Stimulated activated CD4-positive, alpha-beta T cell treated with anti-CD3 and anti-CD28 coated beads, Interleukin-2, amount 100 ng/mL, for 4 hours (primary cell): ENCODE measurements at places on chromosomes 11 and 22.

GRCh38 chr11:417652-418342 is 3.0 kb upstream of the SIGIRR start:
- DNase-seq = no peak

DNA sequence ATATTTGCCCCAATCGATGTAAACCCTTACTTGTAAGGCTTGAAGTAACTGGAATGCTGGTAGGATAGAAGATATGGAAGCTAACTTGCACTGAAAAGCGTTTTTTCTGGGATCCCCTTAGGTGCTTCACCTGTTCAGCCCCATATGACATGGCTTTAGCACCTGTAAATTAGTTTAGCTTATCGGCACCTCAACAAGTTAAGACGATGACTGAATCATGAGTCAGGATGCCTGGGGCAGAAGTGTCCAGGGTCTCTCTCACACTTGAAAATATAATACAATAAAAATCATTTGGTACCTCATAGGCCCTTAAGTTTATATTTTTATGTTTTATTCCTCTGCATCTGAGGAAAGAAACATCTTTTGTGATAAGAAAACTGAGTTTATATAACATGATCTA is 409.2 kb upstream of the LRRC4C start:
- DNase-seq = no peak

GRCh38 chr11:86134580-86135318 is 65.9 kb upstream of the PICALM start:
- no peak for DNase-seq

- no peak for DNase-seq
Measured at GRCh38 chr22:40602231-40602630, 34.3 kb downstream of the MRTFA start.

DNA sequence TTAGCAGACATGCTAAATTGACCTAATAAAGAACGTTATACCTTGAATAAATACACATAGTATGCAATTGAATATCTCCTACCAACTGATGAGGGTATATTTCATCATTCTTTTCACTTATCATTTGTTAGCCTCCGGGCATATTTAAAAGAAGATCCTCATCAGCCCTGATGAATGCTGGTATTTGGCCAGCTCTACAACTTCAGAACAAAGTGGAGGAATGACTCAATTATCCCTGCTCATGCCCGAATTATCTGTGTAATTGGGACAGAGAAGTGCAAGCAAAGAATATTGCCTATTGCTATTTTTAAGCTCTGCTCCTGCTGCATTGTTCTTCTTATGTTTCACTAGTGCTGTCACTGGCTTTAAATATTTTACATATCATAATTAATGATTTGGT is 622.1 kb downstream of the METTL15 start:
- no peak for DNase-seq

- DNase-seq = no peak
Measured at GRCh38 chr11:36073411-36074203, 129.7 kb downstream of the LDLRAD3 start.

DNA sequence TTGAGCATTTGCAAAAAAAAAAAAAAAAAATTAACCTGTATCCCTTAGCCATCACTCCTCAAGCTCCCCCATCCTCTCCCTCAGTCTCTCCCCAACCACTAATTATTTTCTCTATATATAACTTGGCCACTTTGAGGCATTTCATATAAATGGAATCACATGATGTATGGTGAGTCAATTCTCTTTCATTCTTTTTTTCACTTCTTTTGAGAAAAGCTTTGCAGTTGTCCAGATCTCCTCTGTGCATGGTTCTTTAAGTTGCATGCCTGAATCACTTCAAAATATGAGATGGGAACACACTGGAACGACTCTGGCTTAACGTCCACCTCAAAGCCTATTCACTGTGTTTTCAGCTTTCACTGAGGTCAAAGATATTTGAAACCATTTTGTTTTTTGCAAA is 40.7 kb downstream of the SHANK2 start:
- DNase-seq = no peak

DNA sequence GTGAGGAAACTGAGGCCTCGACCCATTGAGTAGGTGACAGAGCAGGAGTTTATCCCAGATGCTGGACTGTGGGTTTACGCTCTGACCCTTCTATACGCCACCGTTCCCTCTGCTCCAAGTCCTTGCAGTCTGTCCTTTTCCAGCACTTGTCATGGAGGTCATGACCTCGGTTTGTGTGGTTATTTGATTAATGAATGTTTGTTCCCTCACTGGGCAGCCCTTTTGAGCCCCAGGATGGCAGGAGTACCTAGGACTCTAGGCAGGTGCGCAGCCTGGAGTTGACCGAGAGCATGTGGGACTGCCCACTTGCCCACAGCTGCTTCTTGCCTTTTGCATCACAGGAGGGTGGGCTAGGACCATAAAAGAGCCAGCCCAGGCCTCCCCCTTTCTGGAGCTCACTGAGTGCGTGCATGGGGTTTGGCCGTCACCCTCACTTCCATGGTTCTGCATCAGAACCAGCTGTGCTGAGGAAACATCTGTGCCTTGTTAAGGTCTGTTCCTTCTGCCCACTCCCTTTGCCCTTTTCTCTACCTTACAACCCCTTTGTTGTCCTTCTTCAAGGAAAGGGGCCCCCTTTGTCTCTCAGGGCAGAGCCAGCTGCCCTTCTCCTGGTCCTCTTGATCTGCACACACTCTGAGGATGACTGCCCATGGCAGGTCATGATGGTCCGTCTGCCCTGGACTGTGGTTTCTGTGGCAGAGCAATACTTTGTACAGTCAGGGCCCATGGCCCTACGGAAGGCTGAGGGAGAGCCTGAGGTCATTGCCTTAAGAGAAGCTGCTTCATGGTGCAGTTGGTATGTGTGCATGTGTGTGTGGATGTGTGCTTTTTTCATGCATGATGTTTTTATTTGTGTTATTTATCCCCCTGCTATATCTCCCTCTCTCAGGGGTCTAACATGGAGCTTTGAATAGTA is 38.2 kb downstream of the BMAL1 start:
- no peak for DNase-seq

- DNase-seq = no peak
Measured at GRCh38 chr11:96614846-96615245, 225.0 kb downstream of the JRKL start.

- no peak for DNase-seq
Measured at GRCh38 chr11:69053546-69054396, 5.0 kb downstream of the TPCN2 start.

GRCh38 chr11:119520400-119520799 is 97.4 kb upstream of the THY1 start:
- no peak for DNase-seq

GRCh38 chr22:35039625-35040024 is 26.3 kb upstream of the ISX start:
- DNase-seq = no peak

- no peak for DNase-seq
Measured at GRCh38 chr22:27337676-27338075, 463.9 kb downstream of the MN1 start.

- DNase-seq = no peak
Measured at GRCh38 chr11:98979205-98979604, 41.5 kb upstream of the CNTN5 start.

DNA sequence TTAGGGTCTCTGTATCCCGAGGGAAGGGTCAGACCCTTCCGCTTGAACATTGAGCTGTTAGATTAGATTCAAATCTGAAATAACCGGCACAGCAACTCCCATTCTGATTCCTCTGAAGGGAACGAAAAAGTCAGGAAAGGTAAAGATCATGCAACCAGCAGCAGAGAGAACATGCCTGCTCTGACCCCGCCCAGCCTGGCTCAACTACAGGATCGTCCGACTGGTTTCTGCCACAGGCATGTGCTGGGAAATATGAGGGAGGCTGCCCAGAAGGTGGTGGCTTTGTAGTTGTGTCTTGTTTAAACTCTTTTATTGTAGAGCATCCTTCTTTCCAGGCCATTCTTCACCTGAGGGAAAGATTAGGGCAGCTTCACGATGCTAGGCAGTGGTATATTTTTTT is 5.0 kb upstream of the MTNR1B start:
- no peak for DNase-seq

GRCh38 chr11:65454696-65455456 is 32.3 kb downstream of the NEAT1 start:
- DNase-seq = peak; percentile 66

DNA sequence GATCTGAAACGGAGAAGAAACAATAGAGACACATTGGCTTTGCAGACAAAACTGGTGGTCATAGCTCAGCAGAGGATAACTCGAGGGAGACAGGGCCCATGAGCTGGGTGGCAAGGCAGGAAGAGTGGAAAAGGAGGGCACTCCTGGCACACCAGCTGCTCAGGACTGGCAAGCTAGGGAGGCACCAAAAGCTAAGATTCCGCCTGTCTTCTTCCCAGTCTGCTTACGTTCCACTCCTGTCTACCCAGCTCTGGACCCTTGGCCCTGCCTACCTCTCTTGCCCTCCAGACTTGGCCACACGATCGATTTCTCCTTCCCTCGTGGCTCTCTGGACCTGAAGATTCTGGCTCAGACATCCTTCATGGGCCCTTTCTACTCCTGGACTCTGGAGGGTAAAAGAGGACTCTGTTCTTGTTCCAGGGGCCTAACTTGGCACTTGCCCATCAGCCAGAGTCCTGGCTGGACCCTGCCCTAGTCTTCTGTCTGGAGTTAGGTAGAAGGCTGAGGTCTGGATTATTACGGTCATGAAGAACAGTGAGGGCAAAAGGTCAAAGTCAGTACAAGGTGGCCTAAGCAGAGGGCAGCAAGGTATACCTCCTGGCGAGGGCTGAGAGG is 115.2 kb upstream of the PITPNB start:
- DNase-seq = no peak

GRCh38 chr11:32466279-32466915 is 31.1 kb upstream of the WT1 start:
- no peak for DNase-seq

- no peak for DNase-seq
Measured at GRCh38 chr11:129973809-129974208, 28.8 kb downstream of the PRDM10 start.

DNA sequence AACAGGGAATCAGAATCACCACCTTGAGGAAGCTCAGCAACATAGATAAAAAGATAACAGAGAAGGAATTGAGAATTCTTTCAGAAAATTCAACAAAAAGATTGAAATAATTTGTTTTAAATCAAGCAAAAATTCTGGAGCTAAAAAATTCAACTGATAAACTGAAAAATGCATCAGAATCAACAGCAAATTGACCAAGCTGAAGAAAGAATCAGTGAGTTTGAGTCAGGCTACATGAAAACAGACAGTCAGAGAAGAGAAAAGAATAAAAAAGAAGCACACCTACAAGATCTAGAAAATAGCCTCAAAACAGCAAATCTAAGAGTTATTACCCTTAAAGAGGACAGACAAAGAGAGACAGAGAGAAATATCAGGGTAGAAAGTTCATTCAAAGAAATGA is 28.8 kb downstream of the BTG4 start:
- no peak for DNase-seq

DNA sequence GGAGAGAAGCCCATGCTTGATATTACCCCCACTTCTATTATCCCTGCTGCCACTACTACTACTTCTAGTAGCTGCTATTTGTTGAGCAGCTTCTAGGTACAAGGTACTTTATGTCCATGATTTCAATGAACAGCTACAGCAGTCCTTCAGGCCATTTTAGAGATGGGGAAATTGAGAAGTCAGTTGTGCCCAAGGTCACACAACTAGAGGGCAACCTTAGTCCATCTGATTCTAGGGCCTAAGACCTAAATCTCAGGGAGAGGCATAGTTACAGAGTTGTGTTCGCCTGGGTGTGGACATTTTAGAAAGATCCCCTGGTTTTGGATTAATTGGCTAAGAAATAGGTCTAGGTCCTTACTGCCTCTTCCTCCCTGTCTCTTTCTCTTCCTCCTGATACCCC is 52.3 kb downstream of the MICAL2 start:
- no peak for DNase-seq

- DNase-seq = no peak
Measured at GRCh38 chr11:2717561-2718325, 17.9 kb upstream of the KCNQ1OT1 start.

DNA sequence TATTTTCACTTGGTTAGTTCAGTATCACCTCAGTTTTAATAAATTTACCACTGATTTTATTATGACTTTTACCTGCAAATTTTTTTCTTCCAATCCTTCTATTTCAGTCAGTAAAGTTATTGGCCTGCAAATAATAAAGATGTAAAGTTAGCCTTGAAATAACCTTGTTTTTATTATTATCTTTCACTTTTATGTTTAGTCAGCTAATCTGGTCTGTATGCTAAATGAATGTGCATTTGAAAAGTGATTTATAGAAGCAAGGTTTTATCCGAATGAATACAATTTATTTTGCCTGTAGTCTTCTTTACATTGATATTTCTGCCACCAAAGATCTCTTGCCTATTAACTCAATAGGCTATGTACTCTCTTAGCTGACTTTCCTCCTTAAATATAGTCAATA is 425.7 kb downstream of the CNTN5 start:
- DNase-seq = no peak

DNA sequence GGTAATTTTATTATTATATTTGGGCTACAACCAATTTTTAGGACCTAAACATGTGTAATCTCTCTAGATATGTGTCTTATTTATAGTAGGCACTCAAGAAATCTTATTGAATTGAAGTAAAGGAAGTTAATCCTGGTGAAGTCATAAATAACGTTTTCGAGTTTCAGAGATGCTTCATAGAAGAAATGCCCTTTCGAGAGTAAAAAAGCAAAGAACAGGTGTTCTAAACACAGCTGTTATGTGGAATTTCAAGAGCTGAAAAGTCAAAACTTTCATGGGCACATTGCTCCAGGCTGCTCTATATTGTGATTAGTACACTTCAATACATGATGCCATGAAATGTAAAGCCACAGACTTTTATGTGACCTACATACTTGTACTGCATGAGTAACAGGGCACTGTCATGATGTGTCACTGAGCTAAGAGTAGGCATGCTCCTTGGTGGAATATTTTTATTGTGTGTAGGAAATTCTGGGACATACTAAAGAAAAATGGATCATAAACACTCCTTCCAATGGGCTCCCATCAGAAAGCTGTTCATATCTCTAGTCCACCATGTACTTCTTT is 7.2 kb upstream of the ELMOD1 start:
- DNase-seq = no peak

- DNase-seq = no peak
Measured at GRCh38 chr11:123111465-123111864, 49.5 kb upstream of the HSPA8 start.
